Posterior cingulate gyrus (tissue), 11 donors: ENCODE measurements at places on chromosomes 2 and 18.

GRCh38 chr2:226446406-226447001 is 353.1 kb downstream of the IRS1 start:
- no peak for DNase-seq

GRCh38 chr18:26504831-26505230 is 43.5 kb downstream of the KCTD1 start:
- DNase-seq = no peak

GRCh38 chr2:217421834-217422233 is 562.0 kb upstream of the TNP1 start:
- DNase-seq = no peak

DNA sequence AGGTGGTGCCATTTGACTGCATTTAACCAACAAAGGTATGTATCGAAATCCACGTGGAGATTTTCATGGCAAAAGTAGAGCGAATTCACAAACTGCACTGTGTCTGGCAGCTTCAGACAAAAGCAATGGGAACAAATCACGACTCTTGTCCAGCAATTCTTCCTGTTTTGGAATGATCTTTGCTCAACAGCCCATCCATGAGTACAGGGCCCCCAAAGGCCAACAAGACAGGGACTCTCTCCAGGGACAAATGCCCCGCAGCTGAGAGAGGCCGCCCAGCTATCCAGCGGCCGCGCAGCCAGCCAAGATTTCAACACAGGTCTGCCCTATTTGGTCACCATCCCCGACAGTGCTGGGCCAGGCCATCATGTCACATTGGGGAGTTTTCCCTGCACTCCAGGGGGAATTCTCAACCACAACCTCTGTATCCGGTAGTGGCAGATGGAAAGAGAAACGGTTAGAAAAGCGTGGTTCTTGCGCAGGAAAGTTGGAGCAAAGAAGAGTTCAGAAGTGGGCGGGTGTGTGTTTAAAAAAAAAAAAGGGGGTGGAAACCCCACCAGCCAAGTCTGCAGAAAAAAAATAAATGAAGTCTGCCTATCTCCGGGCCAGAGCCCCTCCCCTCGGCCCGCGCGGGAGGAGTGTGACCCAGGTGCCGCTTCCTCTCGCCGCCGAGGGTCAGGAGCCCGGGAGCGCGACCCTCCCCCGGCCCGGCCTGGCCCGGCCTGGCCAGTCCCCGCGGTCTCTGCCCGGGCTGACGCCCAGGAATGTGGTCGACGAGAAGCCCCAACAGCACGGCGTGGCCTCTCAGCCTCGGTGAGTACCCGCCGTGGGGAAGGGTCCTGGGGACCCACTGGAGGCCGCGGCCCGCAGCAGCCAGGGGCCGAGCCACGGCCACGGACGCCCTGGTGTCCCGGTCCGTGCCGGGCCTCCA is at the start of gene GYPC:
TSS of gene GYPC (plus strand) at position 659 of the 931 bp plus-strand sequence. CDS start at position 765, 106 bp downstream.
- no peak for DNase-seq

GRCh38 chr2:73289304-73289703 is 4.0 kb downstream of the EGR4 start:
- DNase-seq = no peak

GRCh38 chr2:174247474-174248186 is 702 bp downstream of the OLA1 start:
- DNase-seq = no peak

GRCh38 chr18:79348066-79348465 is 47.7 kb upstream of the NFATC1 start:
- no peak for DNase-seq

GRCh38 chr18:49021433-49022129 is 70.8 kb upstream of the SMAD7 start:
- DNase-seq = peak; percentile 32

- no peak for DNase-seq
These were observed 16.8 kb downstream of the TMEM17 start for GRCh38 chr2:62489162-62489561.

DNA sequence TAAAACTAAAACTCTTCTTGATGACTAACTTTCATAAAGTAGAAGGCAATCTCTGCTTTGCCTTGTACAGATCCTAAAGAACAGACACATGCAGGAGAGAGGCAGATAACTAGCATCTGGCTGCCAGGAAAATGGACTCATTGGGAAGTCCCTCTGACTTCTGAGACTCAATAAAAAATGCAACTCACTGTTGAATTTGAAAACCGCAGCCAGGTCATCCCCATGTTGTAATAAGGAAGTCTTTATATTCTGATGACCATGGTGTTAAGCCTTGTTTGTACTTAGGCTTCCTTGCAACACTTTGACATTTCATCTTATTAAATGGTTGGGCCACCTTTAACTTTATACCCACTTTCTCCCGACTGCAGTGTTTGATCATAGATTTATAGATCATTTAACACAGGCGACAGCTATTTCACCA is 375.1 kb upstream of the KCNH7 start:
- no peak for DNase-seq

DNA sequence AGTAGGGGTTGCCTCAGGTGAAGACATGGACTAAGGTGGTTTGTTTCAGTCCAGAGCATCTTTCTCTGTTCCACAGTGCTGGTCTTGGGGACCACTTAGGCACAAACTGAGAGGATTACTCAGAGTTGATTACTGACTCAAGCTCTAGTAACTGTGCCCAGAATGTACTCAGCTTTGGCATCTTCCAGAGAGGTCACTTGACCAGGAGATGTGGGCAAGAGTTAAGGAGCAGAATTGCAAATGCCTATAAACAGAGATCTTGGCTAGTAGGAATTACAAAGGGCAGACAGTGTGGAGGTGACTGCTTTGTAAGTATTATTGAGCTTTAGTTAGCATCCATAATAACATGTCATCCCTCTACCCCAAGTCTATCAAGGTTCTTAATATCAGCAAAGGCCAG is 93.2 kb upstream of the CABLES1 start:
- no peak for DNase-seq

- DNase-seq = no peak
These were observed 290.3 kb upstream of the CCDC68 start for GRCh38 chr18:55249550-55249949.

DNA sequence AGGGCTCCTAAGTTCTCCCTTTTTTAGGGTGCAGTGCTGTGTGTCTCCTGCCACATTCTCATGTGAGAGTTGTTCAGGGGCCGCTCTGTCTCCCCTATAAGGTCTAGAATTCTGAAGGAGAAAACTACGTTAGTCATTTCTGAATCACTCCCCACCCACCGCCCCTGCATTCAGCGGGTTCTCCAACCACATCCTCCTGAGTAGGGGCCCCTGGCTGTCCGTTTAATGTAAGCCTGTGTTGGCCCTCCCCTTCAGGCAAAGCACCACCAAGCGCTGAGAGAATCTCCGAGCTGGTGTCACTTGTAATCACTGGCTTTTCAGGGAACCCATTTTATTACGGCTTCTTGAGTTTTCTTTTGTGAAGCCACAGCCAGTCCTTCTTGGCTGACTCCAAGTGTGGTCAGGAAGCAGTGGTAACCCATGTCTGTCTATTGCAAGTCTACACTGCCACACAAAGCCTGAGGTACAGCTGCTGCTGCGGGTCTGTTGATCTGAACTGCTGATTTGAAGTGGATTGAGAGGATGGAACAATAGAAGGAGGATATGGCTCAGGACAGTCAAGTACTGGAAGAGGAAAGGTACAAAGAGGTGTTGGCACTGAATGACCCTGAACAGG is 16.9 kb downstream of the LCT start:
- DNase-seq = no peak

GRCh38 chr2:74862020-74862964 is 28.4 kb downstream of the HK2 start:
- DNase-seq = no peak

GRCh38 chr18:62556397-62556796 is 33.6 kb downstream of the ZCCHC2 start:
- DNase-seq = no peak

- no peak for DNase-seq
These were observed 26.2 kb downstream of the R3HDM1 start for GRCh38 chr2:135557530-135557929.

- DNase-seq = no peak
These were observed 3.5 kb downstream of the DQX1 start for GRCh38 chr2:74522516-74522915.

DNA sequence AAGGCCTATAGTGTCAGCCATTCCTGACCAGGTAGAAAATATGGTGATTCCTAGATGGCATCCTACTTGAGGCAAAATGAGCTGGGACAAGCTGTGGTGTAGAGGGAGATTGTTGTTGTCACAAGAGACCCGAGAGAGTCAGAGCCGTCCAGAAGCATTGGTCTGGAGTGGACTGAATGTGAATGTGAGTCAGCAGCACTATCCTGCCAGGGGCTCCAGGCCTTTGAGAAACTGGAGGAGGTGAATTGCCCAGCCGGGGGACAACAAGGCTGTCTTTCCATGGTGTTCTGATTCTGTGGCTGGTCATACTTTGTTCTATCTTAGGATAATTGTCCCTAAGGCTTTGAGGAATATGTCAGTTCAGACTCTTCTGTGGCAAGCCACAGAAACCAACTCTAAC is 29.4 kb upstream of the EIF2AK3 start:
- no peak for DNase-seq

DNA sequence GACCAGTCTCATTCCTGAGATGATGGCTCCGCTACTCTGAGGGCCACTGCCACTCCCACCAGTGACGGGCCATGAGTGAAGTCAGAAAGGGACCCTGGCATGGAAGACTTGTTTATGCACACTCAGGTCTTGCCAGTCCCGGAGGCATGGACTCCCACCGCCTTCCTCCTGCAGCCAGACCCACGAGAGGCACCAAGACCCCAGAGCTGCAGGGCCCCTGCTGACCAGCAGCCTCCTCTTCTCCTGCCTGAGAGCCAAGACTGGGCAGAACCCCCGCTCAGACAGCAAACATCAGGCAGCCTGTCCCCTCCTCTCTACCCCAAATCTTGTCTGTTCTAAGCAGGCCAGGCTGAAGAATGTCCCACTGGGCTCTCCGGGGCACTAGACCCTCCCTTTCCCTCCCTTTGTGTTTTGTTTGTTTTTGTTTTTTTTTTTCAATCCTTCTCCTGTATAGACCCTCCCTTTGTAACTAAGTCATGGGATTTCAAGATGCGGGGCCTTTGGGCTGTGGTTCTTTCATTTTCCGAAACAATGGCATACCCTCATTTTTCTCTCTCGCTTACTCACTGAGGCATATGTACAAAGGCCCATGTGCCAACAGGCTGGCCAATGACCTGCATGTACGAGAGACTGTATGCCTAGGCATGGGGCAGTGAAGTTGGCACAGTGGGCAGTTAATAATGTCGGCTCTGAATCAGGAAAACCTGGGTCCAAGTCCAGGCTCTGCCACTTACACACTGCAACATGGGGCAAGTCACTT is 24.3 kb upstream of the MAPRE3 start:
- DNase-seq = no peak

GRCh38 chr2:222941510-222942032 is 80.7 kb downstream of the ACSL3 start:
- DNase-seq = no peak

DNA sequence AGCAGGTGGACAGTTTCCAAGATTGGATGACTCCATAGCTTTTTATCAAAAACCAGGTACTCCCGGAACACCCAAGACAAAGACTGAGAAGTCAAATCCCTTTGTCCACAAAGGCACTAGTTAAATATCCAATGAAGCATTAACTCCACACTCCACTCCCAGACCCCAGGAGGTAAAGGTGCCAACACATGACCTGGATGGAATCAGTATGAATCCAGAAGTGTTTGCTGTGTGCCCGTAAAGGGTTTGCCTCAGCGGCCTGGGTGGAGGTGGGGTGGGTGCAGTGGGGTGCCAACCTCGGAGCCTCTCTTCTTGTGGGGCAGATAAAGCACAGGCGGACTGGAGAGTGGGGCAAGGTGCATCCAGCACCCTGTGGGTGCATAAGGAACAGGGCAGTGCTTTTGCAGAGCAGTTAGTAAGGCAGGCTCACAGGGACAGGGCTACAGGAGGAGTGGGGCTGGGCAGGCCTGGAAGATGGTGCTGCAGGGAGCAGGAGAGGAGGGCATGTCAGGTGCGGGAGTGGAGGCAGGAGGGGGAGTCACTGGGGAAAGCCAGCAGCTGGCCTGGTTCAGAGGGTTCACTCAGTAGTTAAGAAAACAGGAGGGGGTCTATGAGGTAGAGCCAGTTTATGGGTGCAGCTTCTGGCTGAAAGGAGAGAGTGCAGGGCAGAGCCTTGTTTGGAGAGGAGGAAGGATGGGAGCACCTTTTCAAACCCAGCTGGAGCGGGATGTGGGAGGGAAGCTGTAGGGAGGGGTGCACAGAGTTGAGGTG is 208.4 kb upstream of the SMAD2 start:
- no peak for DNase-seq
